ENCODE measurements at places on chromosomes 6 and 20. TPM values are rescaled to one million over a fixed set of nuclear protein-coding genes. Genes with fewer than 3 reads are reported as not detected.

Gene RWDD2A
- 2.1 TPM for total RNA-seq

Gene ARHGAP40
- not detected for total RNA-seq

Gene NKAIN4
- total RNA-seq, result not detected

Gene FLRT3
- not detected for total RNA-seq

Gene FOXQ1
- total RNA-seq, result not detected

Gene BEND6
- total RNA-seq, result not detected

Gene QKI
- total RNA-seq, result 89.7 TPM

Gene SYNDIG1
- total RNA-seq, result not detected

Gene FOXS1
- total RNA-seq, result not detected

Gene PHACTR2
- total RNA-seq, result 70.2 TPM

Gene VWA7
- total RNA-seq, result 6.8 TPM

Gene LRFN2
- total RNA-seq, result not detected

Gene TPD52L1
- total RNA-seq, result not detected

DNA sequence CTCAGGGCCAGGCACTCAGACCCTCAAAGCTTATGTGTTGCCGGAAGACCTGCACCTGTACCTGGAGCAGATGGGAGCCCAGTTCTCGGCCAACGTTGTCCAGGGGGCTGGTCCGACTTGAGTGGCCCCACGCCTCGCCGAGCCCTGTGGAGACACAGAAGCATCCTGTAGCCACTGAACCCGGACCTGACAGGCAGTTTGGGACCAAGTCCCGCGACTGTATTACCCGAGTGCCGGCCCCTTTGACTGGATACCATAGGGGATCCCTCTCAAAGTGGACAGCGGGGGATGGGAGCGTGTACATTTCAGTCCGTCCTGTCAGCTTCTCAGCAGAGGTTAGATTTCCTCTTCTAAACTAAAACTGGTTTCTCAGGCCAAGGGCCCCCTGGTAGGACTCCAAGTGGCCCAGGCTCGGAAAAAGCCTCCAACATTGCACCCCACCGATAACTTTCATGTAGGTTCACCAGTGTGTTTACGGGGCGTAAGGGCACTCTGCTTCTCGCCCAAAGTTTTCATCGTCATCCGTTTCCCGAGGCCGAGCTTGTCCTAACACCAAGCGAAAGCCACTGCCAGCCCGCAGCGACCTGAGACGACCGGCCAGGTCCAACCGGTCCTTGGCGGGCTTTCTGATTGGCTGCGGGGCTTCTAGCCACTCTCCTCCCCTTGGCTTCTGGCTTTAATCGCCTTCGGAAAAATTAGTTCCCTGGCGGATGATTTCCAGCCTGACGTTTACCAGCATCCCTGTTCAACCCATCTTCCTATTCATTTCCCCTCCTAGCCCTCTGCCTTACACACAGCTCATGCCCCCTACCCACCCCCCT, 10.8 kb downstream of the SIM1 start:
- no peak for DNase-seq

- no peak for DNase-seq
Observed at GRCh38 chr6:97405818-97406409, 122.9 kb upstream of the MMS22L start.

GRCh38 chr20:44576297-44576696, 6.1 kb upstream of the PKIG start:
- DNase-seq, result no peak

- DNase-seq, result no peak
Observed at GRCh38 chr20:25453035-25453810, 45.8 kb downstream of the GINS1 start.

- no peak for DNase-seq
Observed at GRCh38 chr6:124928851-124929250, 33.4 kb upstream of the RNF217 start.

DNA sequence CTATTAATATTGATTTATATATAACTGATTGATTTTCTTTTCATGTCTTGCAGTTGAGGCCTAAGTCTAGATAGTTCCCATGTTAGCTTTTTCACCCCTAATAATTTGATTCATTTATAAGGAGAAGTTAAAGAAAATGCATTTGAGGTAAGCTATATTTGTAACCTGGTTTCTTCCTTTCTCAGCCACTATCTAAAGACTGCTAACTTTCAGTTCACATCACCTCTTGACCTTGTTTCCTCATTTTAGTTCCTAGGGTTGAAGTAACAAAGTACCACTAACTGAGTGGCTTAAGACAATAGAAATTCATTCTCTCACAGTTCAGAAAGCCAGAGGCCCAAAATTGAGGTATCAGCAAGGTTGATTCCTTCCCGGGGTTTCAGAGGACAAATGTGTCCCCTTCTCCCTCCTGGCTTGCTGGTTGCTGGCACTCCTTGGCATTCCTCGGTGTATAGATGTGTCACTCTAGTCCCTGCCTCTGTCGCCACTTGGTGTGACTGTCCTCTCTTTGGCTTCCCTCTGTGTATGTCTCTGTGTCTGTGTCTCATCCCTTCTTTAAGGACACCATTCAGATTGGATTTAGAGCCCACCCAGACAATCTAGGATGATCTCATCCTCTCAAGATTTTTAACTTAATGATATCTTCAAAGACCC, 55.9 kb upstream of the C20orf144 start:
- DNase-seq, result no peak

GRCh38 chr20:37989601-37990295, 43.5 kb downstream of the TTI1 start:
- DNase-seq, result no peak

GRCh38 chr6:39881851-39882530, 52.3 kb downstream of the MOCS1 start:
- no peak for DNase-seq

GRCh38 chr6:142697922-142698321, 247.1 kb downstream of the HIVEP2 start:
- DNase-seq, result no peak

DNA sequence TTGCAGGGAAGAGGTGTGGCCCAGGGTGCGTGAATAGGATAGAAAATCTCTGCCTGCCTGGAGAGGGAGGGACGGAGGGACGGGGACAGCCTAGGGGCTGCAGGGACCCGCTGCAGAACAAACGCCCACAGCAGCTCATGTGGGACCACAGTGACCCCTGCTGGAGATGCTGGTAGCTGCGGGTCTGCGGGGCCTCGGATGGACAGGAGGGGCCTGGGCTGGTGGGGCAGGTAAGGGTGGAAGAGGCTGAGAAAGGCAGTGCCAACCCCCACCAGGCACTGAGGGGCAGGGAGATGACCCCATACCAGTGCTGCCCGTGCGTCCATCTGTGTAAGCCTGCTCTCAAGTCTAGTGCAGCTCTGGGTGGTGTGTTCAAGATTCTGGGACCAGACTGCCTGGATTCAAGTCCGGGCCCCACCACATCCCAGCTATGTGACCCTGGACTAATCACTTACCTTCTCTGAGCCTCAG, 39.4 kb downstream of the KIAA1755 start:
- DNase-seq, result peak; percentile 32

GRCh38 chr20:7742479-7742878, 197.8 kb downstream of the HAO1 start:
- no peak for DNase-seq

DNA sequence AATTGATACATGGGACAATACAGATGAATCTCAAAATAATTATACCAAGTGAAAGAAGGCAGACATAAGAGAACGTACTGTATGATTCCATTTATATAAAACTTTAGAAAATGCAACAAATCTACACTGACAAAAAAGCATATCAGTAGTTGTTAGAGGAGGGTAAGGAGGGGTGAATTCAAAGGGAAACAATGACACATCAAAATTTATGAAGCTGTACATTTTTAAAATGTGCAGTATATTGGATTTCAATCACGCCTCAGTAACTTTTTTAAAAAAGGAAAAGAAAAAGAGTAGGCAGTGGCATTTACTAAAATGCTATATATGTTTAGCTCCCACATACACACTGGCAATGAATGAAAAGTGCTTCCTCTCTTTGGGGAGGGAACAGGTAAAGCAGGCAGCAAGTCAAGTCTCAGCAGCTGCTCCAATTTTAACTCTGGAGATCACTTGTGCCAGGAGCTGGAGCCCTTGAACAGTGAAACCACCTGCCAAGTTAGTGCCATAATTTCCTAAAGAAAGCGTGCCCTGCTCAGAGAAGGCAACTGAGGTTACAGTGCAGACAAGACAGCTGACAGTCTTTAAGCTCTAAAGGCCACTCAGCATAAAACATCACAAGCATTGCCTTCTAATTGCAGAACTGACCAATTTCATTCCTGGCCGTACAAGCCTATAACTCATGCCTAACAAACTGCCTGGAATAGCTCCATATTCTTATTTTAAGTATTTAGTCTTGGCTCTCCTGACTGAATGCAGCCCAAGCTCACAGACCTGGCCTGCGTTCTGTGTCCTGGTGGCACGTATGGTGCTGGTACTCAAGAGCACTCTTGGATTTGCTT, 10.9 kb downstream of the FKBP1A start:
- DNase-seq, result no peak

DNA sequence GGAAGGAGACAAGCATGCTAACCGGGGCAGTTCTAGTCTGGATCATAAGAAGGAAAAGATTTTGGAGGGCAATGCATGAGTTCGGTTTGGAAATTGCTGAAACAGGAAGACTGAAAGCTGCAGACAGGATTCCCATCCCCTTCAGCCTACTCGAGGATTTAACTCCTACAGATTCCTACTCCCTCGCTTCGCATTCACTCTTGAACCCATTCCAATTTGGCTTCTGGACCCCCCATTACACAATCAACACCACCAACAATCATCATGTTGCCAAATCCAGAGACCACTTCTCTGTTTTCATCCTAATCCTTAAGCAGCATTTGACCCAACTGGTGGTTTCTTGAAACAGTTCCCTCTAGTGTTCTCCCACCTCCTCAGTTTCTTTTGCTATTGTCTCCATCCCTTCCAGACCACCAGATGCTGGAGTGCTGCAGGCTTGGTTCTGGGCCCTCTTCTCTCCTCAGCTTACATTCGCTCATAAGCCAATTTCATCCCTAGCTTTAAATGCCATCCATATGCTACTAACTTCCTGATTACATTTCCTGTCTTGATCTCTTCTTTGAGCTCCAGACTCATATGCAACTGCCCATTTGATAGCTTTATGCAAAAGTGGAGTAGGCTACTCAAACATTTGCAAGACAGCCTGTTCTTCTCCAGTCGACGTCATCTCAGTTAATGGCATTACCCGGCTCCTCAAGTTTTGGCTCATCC, 66.5 kb downstream of the DTNBP1 start:
- no peak for DNase-seq

- DNase-seq, result no peak
Observed at GRCh38 chr20:15818651-15819071, 754.6 kb downstream of the KIF16B start.

DNA sequence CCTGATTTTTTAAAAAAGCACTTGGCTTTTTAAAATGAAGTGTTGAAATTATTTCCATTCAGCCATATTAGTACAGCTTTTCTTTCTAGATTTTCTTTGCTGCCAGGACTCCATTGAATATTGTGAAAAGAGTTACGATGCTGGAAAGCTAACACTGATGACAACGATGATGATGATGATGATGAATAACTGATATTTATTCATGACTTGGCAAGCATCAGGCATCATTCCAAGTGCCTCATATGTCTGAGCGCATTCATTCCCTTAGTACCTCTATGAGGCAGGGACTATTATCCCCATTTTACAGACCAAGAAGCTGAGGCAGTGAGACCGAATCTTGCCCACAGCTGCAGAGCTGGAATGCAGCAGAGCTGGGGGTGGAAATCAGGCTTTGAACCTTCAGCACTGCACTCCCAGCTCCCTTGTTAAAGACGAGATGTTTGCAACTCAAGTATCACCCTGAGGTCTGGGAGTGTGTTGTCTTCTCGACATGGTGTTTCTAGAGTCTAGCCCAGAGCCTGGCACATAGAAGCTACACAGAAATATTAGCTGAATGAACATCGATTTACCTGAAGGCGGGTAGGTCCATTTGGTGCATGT, 85.5 kb upstream of the FRMD1 start:
- DNase-seq, result no peak

- DNase-seq, result no peak
Observed at GRCh38 chr20:31713312-31714273, 9.1 kb downstream of the BCL2L1 start.

DNA sequence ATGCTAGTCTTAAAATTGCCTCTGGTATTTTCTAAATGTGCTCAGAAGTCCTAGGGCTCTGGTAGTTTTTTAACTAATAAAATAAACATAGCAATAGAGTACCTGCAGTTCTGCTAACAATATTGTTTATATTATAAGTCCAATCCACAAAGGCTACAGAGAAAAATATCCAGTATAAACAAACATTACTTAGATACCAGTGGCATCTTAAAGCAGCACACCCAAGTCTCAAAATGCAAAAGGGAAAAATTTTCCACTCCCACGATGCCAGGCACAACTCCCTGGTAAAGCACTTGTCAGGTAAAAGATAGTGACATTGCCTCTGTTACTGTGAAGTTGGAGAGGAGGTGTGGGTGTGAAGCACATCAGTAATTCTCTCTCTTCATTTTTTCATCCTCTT, 123.3 kb downstream of the OGFRL1 start:
- no peak for DNase-seq

- no peak for DNase-seq
Observed at GRCh38 chr6:60952500-60952899, 1333.5 kb downstream of the KHDRBS2 start.

DNA sequence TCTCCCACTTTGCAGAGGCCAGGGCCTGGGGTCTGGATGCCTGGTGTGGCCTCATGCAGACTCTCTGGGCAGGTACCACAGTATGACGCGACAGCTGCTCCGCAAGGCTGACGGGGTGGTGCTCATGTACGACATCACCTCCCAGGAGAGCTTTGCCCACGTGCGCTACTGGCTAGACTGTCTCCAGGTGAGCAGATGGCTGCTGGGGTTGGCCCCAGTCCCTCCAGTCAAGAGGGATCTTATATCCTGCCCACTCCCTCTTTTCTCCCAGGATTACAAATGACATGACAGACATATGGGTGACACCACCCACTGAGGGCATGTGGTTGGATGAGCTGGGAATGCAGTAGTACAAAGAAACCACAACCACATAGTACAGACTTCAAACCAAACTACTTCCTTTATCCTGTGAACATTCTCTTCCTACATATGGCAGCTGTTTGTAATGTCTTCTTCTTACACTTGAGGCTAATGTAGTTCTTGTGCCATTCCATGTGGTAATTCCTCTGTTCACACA, 29.9 kb downstream of the RAB44 start:
- DNase-seq, result no peak

DNA sequence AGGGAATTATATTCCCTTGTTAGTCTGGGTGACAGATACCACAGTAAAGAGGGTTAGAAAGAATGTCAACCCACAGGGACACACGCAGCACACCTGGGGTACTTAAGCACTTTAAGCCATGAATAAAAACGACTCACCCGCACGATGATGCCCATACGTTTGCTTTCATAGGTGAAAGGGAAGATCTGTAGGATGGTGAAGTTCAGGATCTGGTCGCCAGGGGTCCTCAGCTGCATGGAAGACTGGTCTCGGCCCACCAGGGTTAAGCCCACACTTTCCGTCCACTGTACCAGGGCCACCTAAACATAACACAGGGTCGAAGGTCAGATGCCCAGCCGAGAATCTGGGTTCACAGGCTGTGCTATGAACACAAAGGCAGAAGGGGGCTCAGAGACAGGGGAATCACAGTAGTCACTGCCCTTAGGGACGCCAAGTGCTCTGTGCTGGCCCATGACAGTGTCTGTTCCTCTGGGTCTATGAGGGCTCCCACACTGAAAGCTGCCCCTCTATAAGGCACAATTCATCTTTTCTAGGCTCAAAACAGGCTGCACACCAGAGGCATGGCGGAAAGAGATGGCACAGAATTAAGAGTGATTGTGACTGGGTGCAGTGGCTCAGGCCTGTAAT, 96.8 kb upstream of the NFATC2 start:
- DNase-seq, result peak; percentile 3
